Sigmoid colon (tissue), 7 donors: ENCODE measurements at places on chromosomes 12 and 14. TPM values are rescaled to one million over a fixed set of nuclear protein-coding genes. Genes with fewer than 3 reads are reported as not detected.

The MUCL1 gene
- not detected for total RNA-seq

The PSMA3 gene
- total RNA-seq = 112 TPM

The OAS2 gene
- 2.8 TPM for total RNA-seq

GRCh38 chr12:122421821-122422729 is at the start of gene CLIP1:
CLIP1 (minus strand) TSS chr12:122422669; CDS start chr12:122380452, 42,217 bp downstream.
- peak within 1 kb of the TSS; percentile 99 for H3K4me3 ChIP-seq
- H3K36me3 ChIP-seq = no peaks in the 10 kb centered on the region
- peak; percentile 82 for DNase-seq
- peaks cover 50% of the 10 kb centered on the region for H3K4me1 ChIP-seq

- H3K27me3 ChIP-seq = no peaks in the 10 kb centered on the region
- peaks cover 21% of the 10 kb centered on the region for H3K4me1 ChIP-seq
- DNase-seq = no peak
Observed at GRCh38 chr14:93996130-93996695, 888 bp upstream of the CCDC197 start.

The TMTC1 gene
- total RNA-seq = 68.5 TPM

DNA sequence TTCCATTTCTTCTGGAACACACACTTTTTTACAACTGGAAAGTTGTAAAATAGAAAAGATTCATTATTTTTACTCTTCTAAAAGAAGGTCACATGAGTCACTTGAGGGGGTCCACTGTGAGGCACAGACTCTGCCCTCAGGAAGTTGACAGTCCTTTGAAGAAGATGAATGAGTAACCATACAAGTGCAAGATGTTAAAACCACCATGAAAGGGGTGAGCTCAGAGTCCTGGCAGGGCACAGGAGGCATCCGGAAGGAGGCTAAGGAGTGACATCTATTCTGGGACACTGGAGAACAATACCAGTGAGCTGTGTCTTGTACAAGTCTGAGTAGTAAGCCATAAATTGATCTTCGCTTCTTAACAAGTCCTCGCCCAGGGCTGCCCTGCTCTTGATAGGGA is 126.0 kb upstream of the FRMD6 start:
- H3K4me3 ChIP-seq = no peak overlapping the region
- no peaks in the 10 kb centered on the region for H3K27me3 ChIP-seq
- no peak for DNase-seq
- H3K4me1 ChIP-seq = peaks cover 12% of the 10 kb centered on the region
- no peak overlapping the region for H3K27ac ChIP-seq

- H3K27me3 ChIP-seq = no peaks in the 10 kb centered on the region
- H3K36me3 ChIP-seq = no peaks in the 10 kb centered on the region
- H3K4me3 ChIP-seq = no peak overlapping the region
Observed at GRCh38 chr14:67269298-67270060, 28.2 kb downstream of the PALS1 start.

GRCh38 chr12:6699259-6699988 is 1.2 kb downstream of the PIANP start:
- no peaks in the 10 kb centered on the region for H3K36me3 ChIP-seq
- H3K4me1 ChIP-seq = peaks cover 12% of the 10 kb centered on the region
- H3K27me3 ChIP-seq = peaks cover 68% of the 10 kb centered on the region
- no peak overlapping the region for H3K27ac ChIP-seq
- peak; percentile 41 for DNase-seq

The FOXN4 gene
- total RNA-seq = not detected

DNA sequence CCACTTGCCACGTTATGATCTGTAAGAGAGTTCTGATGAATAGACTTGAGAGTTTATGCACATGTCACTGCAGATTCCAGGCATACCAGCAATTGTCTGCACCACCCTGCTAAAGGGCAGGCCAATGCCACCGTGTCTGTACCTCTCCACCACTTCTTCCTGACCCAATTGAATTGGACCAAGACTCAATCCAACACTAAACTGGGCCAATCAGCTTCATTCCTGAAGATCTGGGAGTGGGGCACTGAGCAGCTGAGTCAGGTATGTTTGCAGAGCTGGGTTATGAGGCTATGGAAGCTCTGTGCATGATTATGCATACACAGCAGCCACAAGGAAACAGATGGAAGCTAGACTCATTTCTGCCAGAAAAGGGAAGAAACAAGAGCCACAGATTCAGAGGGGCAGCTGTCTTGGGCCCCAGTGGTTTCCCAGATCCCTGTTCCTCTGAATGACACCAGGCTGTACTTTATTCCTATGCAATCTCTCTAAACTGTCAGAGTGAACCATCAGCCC is 28.0 kb downstream of the DAO start:
- no peak overlapping the region for H3K27ac ChIP-seq
- H3K4me1 ChIP-seq = no peaks in the 10 kb centered on the region
- no peak overlapping the region for H3K4me3 ChIP-seq
- no peaks in the 10 kb centered on the region for H3K36me3 ChIP-seq
- DNase-seq = no peak
